ENCODE measurements at places on chromosomes 13 and 19. TPM values are rescaled to one million over a fixed set of nuclear protein-coding genes. Genes with fewer than 3 reads are reported as not detected.

Gene PSG3
- not detected for total RNA-seq

Gene RSPH6A
- total RNA-seq = 0.06 TPM

Gene COL4A1
- 261 TPM for total RNA-seq

Gene PSPN
- 1.6 TPM for total RNA-seq

Gene PRTN3
- total RNA-seq = not detected

Gene RNF17
- total RNA-seq = not detected

Gene MYCBP2
- 16.8 TPM for total RNA-seq

Gene MAST1
- total RNA-seq = 0.11 TPM

Gene ZNF548
- 17.3 TPM for total RNA-seq

Gene ARRDC5
- not detected for total RNA-seq

Gene KIRREL2
- 0.34 TPM for total RNA-seq

Gene RPL18
- total RNA-seq = 3,124 TPM

Gene KLK8
- total RNA-seq = not detected

Gene KLK2
- 0.06 TPM for total RNA-seq

Gene ERVK3-1
- total RNA-seq = 125 TPM

Gene USHBP1
- total RNA-seq = not detected

Gene GNG7
- 0.23 TPM for total RNA-seq

Gene MRPL54
- 153 TPM for total RNA-seq

Gene MRPL57
- 24.9 TPM for total RNA-seq

Gene ZNF227
- total RNA-seq = 18.7 TPM

Gene GMIP
- total RNA-seq = 2.2 TPM

Gene NLRP11
- total RNA-seq = 4.1 TPM

Gene NMRK2
- not detected for total RNA-seq

Gene GPR18
- total RNA-seq = not detected

Gene ZNF607
- 2.2 TPM for total RNA-seq

Gene PCDH8
- 1.3 TPM for total RNA-seq

Gene FCER2
- total RNA-seq = not detected

Gene MAU2
- total RNA-seq = 12.8 TPM

Gene RDH8
- not detected for total RNA-seq

Gene SYDE1
- total RNA-seq = 33.0 TPM

Gene CRLF1
- total RNA-seq = not detected

Gene FBL
- total RNA-seq = 345 TPM

Gene JUNB
- 61.6 TPM for total RNA-seq

Gene FARP1
- total RNA-seq = 5.2 TPM

Gene WTIP
- 8.3 TPM for total RNA-seq

Gene ZNF296
- total RNA-seq = 0.06 TPM

Gene NLRP7
- total RNA-seq = not detected

Gene DCT
- 0.29 TPM for total RNA-seq

Gene KANK3
- 0.40 TPM for total RNA-seq

Gene IGFLR1
- total RNA-seq = 2.8 TPM

Gene C3
- total RNA-seq = 10.2 TPM

Gene ZNF583
- 4.1 TPM for total RNA-seq

Gene HCN2
- 0.97 TPM for total RNA-seq

Gene ATP4A
- total RNA-seq = not detected

Gene CGB2
- total RNA-seq = 2.2 TPM

Gene CASP14
- not detected for total RNA-seq

Gene PRR19
- total RNA-seq = 0.51 TPM

Gene KLHL1
- total RNA-seq = not detected

Gene SHISA7
- not detected for total RNA-seq

Data from Daoy (cell line).